Stimulated activated CD8-positive, alpha-beta memory T cell treated with anti-CD3 and anti-CD28 coated beads, Interleukin-15, amount 100 ng/mL, for 1 hour (primary cell): ENCODE measurements at places on chromosomes 5 and 9.

DNA sequence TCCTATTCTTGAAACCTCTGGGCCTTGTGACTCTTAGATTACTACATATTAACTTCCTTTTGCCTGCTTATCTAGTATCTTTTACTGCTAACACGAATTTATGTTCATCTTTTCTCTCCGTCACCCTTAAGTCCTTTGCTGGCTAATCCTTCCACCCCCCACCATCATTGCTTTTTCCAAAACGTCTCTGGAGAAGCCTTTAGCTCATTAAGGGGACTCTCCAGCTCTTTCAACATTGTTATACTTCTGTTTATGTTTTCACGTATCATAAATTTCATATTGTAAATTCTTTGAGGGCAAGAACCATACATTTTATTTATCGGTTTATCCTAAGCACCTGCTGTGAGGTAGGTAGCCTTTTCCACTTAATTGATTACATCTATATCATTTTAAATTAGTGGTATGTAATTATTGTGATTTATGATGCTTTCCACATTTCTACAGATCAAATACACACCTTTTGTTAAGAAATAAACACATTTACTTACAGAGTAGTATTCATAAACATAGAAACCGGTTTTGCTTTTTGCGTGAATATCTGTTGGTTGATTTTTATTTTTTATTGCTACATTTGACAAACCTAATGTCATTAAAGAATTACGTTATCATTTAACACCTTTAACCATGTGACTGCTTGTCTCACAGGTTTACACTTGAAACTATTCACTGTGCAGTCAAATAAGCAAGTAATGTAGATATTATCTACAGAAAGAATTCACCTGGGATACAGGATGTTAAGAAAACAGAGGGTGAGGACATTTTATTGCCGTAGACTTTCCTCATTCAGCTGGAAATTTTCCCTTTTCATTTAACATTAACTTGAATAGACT is 15.4 kb upstream of the SNX2 start:
- no peak for DNase-seq

GRCh38 chr9:134304690-134305089 is 21.6 kb upstream of the RXRA start:
- no peak for DNase-seq

DNA sequence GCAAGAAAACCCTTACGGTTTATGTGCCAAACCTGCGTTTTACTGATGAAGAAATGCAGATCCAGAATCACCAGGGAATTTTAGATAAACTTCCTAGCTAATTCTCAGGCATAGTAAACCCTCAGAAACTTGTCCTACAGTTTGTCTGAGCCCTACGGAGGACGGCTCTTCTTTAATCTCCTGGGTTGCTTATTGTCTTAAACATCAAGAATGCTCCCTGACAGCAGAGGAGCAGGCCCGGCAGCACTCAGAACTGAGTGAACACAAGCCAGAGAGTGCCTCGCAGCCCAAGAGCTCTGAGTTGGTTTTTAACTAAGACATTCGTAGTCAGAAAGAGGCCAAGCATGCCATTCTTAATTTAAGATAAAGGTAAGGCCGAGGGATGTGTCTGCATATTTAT is 114.7 kb upstream of the ERCC6L2 start:
- DNase-seq: no peak

DNA sequence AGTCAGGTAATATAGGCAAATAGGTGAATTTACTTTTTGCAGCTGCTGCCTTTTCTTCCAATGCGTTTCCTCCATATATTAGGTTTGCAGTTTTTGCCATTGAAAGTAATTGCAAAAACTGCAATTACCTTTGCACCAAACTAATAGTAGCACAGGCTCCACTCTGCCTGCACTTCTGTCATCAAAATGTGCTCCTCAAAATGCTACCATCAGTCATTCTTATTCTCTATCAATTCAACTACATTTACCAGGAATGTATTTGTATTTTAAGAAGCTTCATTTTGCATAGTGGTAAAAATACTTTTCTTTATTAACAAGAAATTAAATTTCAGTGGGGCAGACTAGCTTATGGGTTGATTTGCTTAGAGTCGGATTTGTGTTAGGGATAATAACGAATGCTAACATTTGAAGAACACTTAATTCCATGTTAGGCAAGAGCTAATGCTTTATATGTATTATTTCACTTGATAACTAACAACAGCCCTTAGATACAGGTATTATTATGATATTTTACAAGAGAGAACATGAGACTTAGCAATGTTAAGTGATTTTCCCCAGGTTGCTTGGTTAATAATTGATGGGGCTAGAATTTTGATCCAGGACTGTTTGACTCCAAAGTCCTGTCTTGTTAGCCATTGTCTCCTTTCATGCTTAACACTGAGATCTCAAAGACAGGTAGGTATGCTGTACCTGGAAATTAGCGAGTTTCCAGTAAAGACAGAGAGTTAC is 300.4 kb downstream of the MAN2A1 start:
- no peak for DNase-seq

GRCh38 chr5:137636830-137637714 is 98.8 kb downstream of the KLHL3 start:
- no peak for DNase-seq

GRCh38 chr9:91378695-91379127 is 17.0 kb upstream of the AUH start:
- DNase-seq: no peak

GRCh38 chr5:112372543-112372942 is 46.5 kb downstream of the EPB41L4A start:
- no peak for DNase-seq

GRCh38 chr9:3136686-3137346 is 292.9 kb upstream of the PUM3 start:
- DNase-seq: no peak

DNA sequence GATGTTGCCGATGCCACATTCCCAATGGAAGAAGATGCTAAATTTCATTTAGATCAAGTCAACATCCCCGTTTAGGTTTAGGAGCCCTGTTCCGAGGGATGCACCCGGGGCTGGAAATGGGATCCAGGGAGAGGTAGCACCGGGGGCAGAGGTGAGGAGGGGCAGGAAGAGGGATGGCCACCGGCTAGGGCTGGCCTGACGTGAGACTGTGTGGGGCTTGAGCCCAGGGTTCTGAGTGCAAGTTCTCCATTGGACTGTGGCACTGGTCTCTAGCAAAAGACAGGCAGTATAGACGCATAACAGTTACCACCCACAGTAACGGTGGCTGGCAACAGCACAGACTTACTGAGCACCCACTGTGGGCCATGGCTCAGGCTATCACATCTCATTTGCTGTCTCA is 209.0 kb upstream of the MVB12B start:
- DNase-seq: no peak

DNA sequence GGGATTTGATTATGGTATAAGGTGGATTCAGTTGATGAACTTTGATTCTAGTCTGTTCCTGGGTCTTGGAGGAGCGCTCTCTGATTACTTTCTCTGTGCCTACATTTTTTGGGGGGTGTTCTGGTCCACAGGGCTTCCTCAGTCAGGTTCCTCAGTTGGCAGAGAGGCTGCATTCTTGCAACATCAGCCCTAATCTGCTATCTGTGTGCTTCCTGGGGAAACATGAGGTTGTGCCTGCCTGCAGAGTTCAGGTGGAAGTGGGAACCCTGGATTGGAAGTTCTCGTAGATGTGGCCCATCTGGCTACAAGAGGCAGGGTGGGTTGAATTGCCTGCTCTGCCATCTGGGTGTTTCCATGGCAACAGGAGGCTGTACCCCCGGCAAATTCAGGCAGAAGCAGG is 24.5 kb downstream of the POLK start:
- DNase-seq: no peak

- DNase-seq: no peak
Observed at GRCh38 chr5:166679331-166679730, 1612.1 kb upstream of the WWC1 start.

DNA sequence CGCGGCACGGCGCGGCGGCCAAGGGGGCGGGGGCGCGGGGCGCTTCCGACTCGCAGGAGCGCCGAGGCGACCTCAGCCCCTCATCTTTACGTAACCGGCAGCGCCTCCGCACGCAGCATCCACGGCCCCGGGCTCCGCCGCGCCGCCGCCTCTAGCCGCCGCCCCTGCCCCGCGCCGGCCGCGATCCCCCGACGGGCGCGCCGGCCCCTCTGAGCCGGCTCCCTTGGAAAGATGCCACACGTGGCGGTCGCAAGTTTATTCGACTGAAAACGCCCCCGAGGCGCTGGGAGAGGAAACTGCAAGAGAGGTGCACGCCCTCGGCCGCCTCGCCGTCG is 1.0 kb downstream of the KLF9 start:
- no peak for DNase-seq

DNA sequence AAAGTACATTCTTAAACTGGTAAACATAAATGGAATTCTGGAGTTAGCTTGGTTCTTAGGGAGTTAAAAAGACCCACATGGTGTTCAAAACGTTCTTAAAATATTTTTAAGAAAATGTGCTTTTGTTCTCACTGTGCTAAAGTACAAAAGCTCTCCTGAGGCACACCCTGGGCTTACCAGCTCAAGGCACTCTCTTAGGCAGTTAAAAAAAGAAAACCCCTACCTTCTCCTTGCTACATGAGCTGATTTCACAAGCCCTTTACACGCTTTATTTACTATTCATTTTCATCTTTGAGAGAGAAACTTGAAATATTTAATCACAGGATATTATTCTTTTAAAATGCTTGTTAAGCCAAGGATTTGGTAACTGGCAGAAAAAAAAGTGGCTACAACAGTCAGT is 723.3 kb upstream of the GRAMD2B start:
- DNase-seq: no peak

DNA sequence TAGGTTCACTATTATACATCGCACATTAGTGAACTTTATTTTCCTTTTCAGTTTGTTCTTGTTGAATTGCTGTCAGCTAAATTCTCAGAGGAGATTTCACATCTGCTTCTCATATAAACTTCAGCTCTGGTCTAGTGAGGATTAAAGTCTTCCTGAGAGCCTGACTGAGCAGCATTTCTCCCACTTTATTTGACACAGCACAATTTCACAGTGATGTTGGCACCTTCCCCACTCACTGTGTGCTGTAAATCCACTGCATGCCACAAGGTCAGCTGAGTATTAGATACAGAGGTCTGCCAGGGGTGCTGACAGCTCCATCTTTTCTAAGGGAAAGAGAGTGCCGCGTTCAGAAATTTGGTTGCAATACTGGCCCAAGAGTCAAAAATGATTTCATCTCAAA is 567.4 kb downstream of the PRR16 start:
- no peak for DNase-seq

- no peak for DNase-seq
Observed at GRCh38 chr5:40682154-40683017, 2.7 kb downstream of the PTGER4 start.

DNA sequence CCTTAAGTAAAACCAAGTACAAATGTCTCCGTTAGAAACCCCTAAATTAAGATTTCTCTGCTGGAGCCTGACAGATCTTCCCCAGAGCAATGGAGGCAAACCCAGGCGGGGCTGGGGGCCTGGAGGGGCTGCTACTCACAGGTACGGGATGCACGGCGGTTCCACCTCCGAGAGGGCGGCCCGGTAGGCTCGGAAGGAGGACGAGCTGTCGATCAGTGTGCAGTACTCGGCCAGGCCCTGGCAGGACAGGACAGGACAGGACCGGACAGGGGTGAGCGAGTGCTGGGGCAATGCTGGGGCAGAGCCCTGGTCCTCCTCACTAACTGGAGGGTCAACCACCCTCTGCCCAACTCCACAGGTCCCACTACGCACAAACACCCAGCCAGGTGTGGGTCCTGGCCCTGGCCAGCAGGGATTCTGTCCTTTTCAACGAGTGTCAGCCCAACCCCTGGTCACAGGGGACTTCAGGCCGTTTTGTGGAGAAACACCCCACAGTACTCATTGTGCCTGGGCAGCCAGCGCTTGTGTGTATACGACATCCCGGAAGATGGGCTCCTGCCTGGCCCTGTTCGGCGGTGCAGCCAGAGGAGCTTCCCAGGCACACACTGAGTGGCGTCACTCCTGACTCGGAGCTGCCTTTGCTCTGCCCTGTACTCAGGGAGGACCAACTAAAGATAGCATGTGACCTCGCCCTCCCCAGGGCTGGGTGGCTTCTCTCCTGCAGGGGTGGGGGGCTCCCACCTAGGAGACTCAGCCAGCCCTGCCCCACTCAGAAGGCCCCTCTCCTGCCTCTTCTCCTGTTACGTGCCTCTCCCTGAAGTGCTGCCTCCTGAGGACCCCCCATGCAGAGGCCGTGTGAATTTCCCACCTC is 37.4 kb downstream of the PRRT1B start:
- no peak for DNase-seq

- no peak for DNase-seq
Observed at GRCh38 chr9:36470643-36471290, 70.7 kb upstream of the RNF38 start.

- no peak for DNase-seq
Observed at GRCh38 chr5:14407051-14407450, 174.5 kb upstream of the OTULINL start.

GRCh38 chr9:88960632-88961031 is 30.6 kb upstream of the S1PR3 start:
- DNase-seq: no peak

DNA sequence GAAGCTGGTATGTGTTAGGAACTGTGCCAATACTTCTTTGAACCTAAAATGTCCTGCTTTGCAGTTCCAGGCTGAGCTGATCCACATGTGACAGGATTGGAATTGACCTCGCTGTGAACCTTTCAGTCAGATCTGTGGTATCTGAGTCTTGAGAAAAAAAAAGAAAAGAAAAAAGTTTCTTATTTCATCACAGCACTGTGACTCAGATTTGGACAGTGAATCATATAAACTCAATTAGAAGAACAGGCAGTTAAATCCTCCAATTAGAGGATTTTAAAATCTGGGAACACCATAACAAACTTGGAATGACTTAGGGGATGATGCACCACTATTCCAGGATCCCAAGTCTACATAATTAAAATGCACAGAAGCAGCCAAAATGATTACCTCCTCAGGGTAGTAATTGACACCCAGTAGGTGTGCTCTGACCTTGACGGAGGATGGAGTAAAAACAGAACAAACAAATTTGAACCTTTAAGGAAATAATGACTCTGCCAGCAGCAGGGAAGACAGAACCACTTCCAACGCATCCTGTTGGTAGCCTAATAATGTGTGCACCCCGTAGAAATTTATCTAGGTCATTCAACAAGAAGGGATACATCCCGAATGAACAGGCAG is 57.8 kb upstream of the RAI14 start:
- no peak for DNase-seq

- DNase-seq: no peak
Observed at GRCh38 chr9:347667-348292, 133.1 kb downstream of the DOCK8 start.

- no peak for DNase-seq
Observed at GRCh38 chr5:124952079-124952478, 205.6 kb upstream of the ZNF608 start.

- DNase-seq: no peak
Observed at GRCh38 chr9:79588488-79589223, 16.9 kb downstream of the TLE4 start.

DNA sequence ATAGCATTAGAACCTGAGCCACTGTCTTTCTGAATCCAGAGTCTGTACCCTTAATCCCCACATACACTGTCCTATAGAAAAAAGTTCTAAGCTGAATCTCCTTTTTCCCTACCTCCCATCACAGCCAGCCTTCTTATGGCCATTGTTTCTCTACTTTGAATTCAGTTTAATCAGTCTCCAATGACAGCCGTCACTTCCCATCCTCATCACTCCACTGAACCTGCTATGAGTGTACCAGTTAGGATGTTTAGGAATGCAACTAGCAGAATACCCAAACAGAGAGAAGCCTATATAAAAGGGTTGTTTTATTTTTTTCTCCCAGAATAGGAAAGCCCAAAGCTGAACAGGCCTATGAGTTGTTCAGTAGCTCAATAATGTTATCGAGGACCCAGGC is 220.4 kb upstream of the NREP start:
- no peak for DNase-seq
